CD4-positive, alpha-beta T cell treated with Interferon alpha-2 for 1 hour (primary cell): ENCODE measurements at places on chromosomes 2 and 18.

DNA sequence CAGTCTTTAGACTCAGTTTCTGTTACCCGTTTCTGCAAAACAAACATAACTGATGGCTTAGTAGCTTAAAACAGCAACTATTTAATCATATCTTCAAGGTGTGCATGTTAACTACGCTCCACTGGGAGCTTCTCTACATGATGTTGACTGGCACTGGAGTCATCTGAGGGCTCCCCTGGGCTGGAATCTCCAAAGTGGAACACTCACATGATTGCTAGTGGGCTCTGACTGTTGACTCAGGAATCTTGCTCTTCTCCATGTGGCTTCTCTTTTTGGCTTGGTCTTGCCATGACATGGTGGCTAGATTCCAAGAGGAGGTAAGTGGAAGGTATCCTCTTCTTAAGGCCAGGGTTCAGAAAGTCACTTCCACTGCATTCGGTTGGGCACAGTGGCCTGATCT is 160.8 kb downstream of the PMAIP1 start:
- no peak for DNase-seq

DNA sequence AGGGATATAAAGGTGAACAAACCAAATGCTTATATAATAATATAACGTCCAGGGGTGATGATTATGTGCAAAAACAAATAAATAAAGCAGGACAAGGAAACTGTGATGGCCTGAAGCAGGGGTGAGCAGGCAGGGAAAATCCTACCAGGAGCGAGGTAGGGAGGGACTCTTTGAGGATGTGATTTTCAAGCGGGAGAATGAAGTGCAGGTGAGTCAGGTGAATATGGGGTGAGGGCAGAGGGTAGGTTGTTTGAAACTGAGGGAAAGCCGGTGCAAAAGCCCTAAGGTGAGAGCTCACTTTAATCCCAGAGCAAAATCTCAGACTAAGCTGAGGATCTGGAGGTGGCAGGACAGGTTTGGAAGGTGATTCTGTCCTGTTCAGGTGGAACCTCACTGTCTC is 40.7 kb downstream of the CYP26B1 start:
- DNase-seq, result no peak

- peak; percentile 79 for DNase-seq
Observed at GRCh38 chr18:80147418-80148325, 38.6 kb downstream of the ADNP2 start.

GRCh38 chr18:5214583-5215351 is 17.7 kb upstream of the AKAIN1 start:
- no peak for DNase-seq

- no peak for DNase-seq
Observed at GRCh38 chr2:67260343-67261277, 136.5 kb upstream of the ETAA1 start.

DNA sequence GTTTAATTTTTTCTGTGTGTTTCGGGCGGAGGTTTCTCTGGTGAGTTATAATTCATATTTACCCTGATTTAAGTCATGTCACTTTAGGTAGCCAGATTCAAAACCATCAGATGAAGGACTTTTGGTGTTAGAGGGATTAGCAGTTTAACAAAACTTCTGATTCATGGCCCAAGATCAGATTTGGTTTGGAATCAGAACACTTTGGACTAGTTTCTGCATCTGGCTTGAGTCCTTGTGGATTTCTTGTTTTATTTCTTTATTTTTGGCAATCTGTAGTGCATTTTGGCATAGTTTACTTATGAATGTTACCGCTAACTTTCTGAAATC is 3.5 kb downstream of the NEDD4L start:
- DNase-seq, result no peak

DNA sequence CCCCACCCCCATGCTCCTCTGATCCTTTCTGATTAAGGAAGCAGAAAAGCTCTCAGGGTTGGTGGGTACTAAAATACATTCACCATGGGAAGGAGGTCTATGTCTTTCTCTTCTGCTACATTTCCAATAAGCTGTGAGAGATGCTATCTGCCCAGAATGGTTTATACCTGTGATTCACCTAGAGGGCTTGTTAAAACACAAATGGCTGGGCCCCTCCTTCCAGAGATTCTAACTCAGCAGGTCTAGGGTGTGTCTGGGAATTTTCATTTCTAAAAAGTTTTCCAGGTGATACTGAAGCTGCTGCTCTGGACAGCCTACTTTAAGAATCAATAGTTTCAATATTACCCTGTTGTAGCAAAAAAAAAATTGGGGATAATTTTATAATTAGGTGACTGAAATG is 772.2 kb upstream of the ZEB2 start:
- no peak for DNase-seq

DNA sequence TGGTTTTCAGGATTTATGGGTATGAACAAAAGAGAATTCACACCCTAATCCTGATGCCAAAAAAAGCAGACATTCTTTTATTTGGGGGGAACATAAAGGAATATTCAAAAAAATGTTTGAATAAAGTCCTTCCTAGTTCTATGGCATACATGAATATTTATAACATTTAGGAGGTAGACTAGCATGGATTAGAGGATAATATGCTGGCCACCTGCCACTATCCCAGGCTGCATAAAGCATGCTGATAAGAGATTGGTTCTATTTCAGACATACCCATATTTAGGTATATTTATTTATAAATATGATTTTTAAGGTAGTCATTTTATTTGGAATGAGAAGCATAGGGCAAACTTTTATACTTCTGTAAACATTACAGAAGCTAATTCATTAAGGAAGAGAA is 34.9 kb upstream of the MAP3K20 start:
- DNase-seq, result no peak

DNA sequence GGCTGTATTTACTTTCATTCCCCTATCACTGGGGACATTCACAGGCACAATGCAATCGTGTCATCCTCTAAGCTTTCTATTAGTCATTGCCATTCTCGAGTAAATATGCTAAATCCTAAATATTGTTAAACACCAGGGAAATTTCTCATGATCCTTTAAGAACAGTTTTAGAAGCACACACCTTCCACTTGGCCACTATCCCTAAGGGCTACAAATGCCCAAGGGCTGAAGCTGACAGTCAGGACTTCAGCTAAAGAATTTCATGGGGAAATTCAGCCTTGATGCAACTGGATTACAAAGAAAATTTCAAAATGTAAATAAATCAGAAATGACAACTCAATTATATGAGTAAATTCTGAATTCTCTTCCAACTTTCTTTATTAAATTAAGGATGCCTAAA is 163.1 kb upstream of the PID1 start:
- no peak for DNase-seq

- DNase-seq, result no peak
Observed at GRCh38 chr2:121890041-121890440, 134.6 kb downstream of the TSN start.

DNA sequence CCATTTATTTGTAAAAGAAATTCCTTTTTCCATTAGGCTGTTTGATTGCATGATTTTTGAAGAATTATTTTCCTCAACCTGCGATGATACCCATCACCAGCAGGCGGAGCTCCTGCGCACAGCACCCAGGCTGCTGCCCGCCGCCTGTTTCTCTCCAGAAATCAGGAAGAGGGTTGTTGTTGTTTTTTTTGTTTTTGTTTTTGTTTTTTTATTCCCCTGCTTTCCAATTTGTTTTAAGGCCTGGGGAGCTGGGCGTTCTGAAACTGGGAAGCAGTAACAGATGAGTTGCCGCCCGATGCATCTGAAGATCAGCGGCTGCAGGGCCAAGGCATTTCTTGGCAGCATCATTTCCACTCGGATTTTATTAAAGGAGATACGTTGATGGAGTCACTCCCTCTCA is 132.1 kb downstream of the MBP start:
- peak; percentile 56 for DNase-seq

- DNase-seq, result no peak
Observed at GRCh38 chr2:120546048-120546864, 189.4 kb upstream of the GLI2 start.

DNA sequence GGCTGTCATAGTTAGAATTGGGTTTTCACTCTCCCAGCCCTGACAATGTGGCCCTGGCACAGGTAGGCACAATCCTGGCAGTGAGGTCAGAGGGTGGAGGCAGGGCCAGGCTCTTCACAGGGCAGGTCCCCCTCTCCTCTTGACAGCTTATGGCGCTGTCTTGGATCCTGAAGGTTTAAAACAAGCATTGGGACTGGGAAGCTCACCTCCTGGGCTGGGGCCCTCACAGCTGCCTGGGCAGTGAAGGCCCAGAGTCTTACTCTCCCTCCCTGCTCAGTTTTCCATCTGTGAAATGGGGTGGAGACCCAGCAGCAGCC is 23.3 kb downstream of the LBH start:
- DNase-seq, result no peak

GRCh38 chr2:48434101-48434500 is 95.9 kb upstream of the STON1 start:
- no peak for DNase-seq

DNA sequence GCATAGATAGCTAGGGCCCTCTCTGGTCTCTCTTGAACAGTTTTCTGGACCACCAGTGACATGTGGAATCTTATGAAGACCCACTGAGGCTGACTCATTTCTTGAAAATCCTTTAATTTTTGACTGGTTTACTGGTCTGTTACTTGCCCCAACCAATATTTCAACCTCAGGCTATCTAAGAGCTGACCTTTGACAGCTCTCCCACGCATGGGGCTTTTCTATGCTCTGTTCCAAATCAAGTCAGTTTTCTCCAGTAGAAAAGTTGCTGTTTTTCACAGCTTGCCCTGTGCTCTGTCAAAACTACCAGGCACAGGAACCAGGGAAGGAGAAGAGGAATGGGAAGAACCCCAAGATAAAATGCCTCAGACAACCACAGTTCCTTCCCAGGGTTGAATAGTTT is 46.0 kb upstream of the MTIF2 start:
- no peak for DNase-seq

- DNase-seq, result no peak
Observed at GRCh38 chr18:50707855-50708469, 111.9 kb downstream of the MRO start.

DNA sequence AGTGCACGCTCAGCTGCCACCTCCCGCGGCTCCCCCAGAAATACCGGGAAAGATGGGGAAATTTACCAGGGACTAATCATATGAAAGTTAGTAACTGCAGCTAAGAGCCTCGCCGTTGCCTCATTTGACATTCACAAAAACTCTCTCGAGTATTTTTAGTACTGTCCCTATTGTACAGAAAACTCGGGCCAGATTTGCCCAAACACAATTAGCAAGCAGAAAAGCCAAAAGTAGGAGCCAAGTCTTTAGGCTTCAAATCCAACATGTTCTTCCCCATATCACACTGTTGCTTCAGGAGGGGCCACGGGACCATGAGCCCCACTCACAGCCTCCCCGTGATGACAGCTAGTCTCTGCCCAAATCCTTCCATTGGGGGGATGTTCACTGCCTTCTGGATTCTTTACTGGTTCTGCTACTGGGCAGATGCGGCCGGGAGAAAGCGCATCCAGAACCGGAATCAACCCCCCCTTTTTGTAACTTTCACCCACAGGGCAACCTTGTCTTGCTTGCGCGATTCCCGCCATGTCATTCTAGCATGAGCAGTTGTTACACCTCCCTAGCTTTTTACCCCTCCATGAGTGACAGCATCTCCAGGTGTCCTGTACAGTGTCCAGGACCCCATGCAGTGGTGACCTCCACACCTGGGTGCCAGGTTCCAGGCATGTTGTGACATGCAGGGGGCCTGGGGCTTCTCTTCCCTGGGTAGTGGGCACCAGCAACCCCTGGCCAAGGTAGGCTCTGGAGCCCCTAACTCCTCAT is 35.2 kb downstream of the CENPO start:
- DNase-seq, result no peak

GRCh38 chr2:87996570-87996969 is 19.8 kb downstream of the RNU2-63P start:
- DNase-seq, result no peak

- DNase-seq, result no peak
Observed at GRCh38 chr2:122421775-122422174, 666.3 kb downstream of the TSN start.

- no peak for DNase-seq
Observed at GRCh38 chr2:237701859-237702390, 74.5 kb downstream of the LRRFIP1 start.

DNA sequence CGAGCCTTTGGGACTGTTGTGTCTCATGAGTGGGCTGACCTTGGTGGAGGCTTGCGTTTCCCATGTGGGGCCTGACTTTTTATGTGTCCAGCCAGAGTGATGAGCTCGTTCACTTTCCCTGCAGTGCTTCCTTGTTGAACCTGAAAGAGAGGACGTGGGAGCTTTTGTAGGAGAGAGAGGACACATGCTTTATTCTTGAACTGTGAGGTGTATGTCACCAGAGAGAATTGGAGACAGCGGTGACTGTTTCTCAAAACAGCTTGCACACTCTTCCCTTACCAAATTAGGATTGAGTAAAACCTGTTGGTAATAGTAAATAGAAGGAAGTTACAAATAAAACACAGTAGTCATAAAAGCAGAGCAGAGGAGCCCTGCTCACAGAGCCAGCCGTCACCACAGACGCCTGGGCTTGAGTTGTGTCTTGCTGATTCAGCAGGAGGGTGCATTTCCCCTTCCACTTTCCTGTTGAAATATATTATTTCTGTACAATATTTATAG is 60.7 kb downstream of the INPP4A start:
- peak; percentile 61 for DNase-seq

DNA sequence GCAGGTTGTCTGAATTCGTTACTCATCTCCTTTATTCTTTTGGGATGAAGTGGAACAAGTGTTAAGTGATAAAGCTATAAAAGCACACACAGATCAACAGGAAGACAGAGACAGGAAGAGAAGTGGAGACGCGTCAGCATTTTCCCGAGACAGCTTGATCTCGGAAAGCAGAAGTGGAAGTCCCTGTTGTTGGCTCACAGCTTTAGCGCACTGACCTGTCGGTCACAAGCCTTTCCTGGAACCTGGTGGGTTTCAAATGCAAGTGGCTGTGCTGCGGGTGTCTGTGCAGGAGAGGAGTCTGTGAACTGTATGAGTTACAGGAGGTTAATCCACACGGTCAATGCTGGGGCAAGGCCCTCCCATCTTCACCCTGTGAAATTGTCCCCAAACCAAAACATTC is 116.6 kb upstream of the PELI1 start:
- peak; percentile 84 for DNase-seq

GRCh38 chr2:69847068-69847828 is 17.8 kb downstream of the GMCL1 start:
- DNase-seq, result no peak

GRCh38 chr18:23861805-23862470 is 152.6 kb upstream of the TTC39C start:
- no peak for DNase-seq

DNA sequence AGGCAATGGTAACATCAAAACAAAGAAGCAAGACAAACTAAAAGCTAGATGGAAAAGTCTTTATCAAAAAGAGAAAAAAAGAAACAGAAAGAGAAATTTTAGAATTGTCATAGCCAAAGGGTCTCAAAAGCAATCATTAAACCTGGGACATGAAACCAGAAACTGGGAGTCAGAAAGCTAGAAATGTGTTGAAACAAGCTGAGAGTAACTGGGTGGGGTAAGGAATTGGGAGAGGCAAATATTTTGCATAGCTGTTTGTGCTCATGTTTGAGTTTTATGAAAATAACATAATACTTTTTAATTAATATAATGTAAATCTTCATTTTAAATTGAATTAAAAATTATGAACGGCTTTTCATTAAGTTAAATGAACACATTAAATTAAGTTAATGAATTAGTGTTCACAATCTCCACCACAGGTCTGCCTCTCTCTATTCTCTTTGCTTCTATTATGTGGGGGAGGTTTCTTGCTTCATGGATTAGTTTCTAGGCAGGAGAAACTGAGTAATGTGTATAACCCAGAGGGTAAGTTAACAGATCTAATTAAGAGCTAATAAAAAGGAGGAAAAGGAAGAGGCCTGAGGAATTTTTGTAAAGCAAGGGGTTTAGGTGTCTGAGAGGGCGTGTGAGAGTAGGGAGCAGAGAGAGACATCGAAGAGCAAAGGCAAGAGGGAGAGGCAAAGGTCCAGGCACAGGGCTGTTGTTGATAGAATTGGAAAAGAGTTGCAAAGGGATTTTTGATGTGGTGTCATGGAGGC is 20.0 kb upstream of the SERPINB2 start:
- DNase-seq, result no peak

GRCh38 chr2:1627628-1628381 is 116.5 kb downstream of the PXDN start:
- DNase-seq, result no peak
